Testis (tissue), 5 donors: ENCODE measurements at places on chromosomes 6 and 20. TPM values are rescaled to one million over a fixed set of nuclear protein-coding genes. Genes with fewer than 3 reads are reported as not detected.

The RNF217 gene
- total RNA-seq: 33.3 TPM

The AGER gene
- total RNA-seq: 8.6 TPM

The DEFB119 gene
- total RNA-seq: 549 TPM

The PRDM1 gene
- total RNA-seq: 4.1 TPM

The OR12D3 gene
- 0.16 TPM for total RNA-seq

The C6orf58 gene
- not detected for total RNA-seq

The NEDD9 gene
- total RNA-seq: 31.8 TPM

The CAGE1 gene
- total RNA-seq: 14.9 TPM

The ETV7 gene
- total RNA-seq: 1.3 TPM

The ADAT2 gene
- total RNA-seq: 5.7 TPM
